ENCODE measurements at places on chromosomes 7 and 10. TPM values are rescaled to one million over a fixed set of nuclear protein-coding genes. Genes with fewer than 3 reads are reported as not detected.

NEBL gene
- total RNA-seq, result not detected

C10orf53 gene
- not detected for total RNA-seq

ATE1 gene
- 21.2 TPM for total RNA-seq

NKX6-2 gene
- total RNA-seq, result not detected

TLL2 gene
- total RNA-seq, result 0.48 TPM

PRTFDC1 gene
- 14.7 TPM for total RNA-seq

CALHM1 gene
- not detected for total RNA-seq

SPDYE11 gene
- not detected for total RNA-seq

TBRG4 gene
- total RNA-seq, result 64.5 TPM

ZC3HAV1 gene
- 32.4 TPM for total RNA-seq

SCIN gene
- 51.0 TPM for total RNA-seq

XPNPEP1 gene
- 50.6 TPM for total RNA-seq

ACSL5 gene
- 0.95 TPM for total RNA-seq

FAM25A gene
- total RNA-seq, result not detected

FAM24B gene
- 7.2 TPM for total RNA-seq

LIPN gene
- not detected for total RNA-seq

CARD11 gene
- total RNA-seq, result not detected

CRYGN gene
- not detected for total RNA-seq

HTR5A gene
- total RNA-seq, result not detected

ENTPD1 gene
- total RNA-seq, result not detected

CYP3A7 gene
- total RNA-seq, result not detected

SAMD9 gene
- 9.5 TPM for total RNA-seq

LIPF gene
- not detected for total RNA-seq

PLXDC2 gene
- 2.3 TPM for total RNA-seq

GCK gene
- total RNA-seq, result not detected

GLCCI1 gene
- total RNA-seq, result 15.5 TPM

TMEM236 gene
- 0.09 TPM for total RNA-seq

FKBP6 gene
- total RNA-seq, result not detected

C7orf57 gene
- 0.12 TPM for total RNA-seq

LRIT2 gene
- total RNA-seq, result not detected

AOAH gene
- total RNA-seq, result not detected

ABCB4 gene
- total RNA-seq, result not detected

RAMP3 gene
- not detected for total RNA-seq

CCDC3 gene
- 0.07 TPM for total RNA-seq

LOXL4 gene
- 50.2 TPM for total RNA-seq

DPYSL4 gene
- total RNA-seq, result 2.4 TPM

PTF1A gene
- not detected for total RNA-seq

TFEC gene
- total RNA-seq, result not detected

DDC gene
- not detected for total RNA-seq

OR13A1 gene
- not detected for total RNA-seq

MKRN1 gene
- total RNA-seq, result 66.3 TPM

TUBB8 gene
- not detected for total RNA-seq

FZD1 gene
- total RNA-seq, result 10.4 TPM

GRID2IP gene
- not detected for total RNA-seq

TBATA gene
- total RNA-seq, result not detected

ZNF107 gene
- total RNA-seq, result 3.4 TPM
